Activated naive CD4-positive, alpha-beta T cell (primary cell): ENCODE measurements at places on chromosomes 3 and 15.

GRCh38 chr15:49083401-49084284, 37.4 kb upstream of the SECISBP2L start:
- no peak for DNase-seq

DNA sequence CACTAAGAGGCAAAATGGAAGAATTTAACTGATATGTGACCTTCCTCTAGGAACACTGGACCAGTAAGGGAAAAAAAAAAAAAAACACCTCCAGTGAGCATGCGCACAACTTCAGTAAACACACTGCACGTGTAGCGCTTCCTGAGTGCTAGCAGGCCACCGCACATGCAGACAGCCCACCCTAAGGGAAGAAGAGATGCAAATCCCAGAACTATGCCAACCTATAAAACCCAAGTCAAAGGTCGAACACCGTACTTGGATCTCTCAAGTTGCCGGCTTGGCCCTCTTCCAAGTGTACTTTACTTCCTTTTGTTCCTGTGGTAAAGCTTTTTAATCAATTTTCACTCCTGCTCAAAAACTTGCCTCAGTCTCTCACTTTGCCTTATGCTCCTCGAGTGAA, 64.5 kb upstream of the CADPS start:
- DNase-seq: no peak

DNA sequence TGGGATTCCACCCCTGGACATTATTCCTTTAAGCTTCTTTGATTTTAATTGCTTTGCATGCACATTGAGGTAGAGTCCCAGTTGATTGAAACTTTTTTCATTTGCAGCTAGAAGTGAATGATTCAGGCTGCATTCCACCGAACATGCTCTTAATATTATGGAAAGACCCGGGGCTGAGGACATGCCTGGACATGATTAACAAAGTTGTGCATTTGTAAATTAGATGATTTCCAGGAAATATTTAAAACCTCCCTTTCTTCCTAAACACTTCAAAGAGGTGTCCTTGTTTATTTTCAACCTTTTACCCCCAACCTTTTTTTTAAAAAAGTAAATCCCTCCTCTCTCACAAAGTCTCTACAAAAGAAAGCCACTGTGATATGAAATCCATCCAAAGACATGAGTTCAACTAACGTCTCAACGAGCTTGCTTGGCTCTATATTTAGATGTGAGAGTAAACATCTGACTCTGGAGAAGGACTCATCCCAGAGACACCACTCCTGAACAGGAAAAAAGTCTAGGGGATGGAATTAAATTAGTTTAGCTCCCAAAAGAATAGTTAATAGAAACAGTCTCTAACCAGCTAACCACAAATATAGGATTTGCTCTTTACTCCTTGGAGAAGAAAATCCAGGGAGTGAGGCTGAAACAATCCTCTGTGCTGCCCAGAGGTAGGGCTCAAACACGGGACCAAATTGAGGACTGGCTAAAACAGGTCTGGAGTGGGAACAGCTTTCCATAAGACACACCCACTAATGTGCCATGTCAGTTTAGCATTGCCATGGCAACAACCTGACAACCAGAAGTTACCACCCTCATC, 83.1 kb downstream of the XXYLT1 start:
- no peak for DNase-seq

- DNase-seq: no peak
Observed at GRCh38 chr3:126339466-126339865, 17.7 kb downstream of the KLF15 start.

GRCh38 chr3:131843174-131843573, 191.6 kb downstream of the CPNE4 start:
- DNase-seq: no peak

DNA sequence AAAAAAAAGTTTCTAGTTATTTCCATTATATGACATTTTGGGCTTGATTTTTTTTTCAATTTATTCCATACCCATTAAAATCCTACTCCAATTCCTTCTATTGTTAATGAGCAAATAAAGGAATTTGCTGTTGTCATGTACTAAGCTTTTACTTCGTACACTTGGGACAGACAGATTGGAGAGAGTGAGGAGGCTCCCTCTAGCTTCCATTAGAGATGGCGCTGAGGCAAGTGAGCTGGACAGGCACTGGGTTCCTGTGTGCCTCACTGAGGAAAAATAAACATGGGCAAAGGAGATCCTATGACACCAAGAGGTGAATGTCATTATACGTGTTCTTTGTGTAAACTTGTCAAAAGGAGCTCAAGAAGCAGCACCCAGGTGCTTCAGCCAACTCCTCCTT, 441.1 kb upstream of the MDFIC2 start:
- no peak for DNase-seq

- no peak for DNase-seq
Observed at GRCh38 chr15:68627476-68627875, 48.7 kb downstream of the CORO2B start.

DNA sequence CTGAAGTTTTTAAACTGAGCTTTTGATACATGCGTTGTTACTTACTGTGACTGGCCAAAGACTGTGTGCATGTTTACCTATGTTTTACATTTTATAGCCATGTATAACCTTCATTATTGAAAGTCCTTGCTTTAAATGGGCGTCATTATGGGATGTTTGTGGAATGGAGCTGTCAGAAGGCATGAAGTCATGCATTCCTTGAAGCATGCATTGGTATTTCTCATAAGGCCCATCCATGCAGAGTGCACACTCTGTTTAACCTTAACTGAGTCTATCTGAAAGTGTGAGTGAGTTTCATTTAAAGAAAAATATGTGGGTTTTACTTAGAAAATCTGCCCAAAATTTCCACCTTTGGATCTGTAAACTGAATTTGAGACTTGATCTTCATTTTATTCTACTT, 51.1 kb downstream of the PSMD6 start:
- DNase-seq: no peak

DNA sequence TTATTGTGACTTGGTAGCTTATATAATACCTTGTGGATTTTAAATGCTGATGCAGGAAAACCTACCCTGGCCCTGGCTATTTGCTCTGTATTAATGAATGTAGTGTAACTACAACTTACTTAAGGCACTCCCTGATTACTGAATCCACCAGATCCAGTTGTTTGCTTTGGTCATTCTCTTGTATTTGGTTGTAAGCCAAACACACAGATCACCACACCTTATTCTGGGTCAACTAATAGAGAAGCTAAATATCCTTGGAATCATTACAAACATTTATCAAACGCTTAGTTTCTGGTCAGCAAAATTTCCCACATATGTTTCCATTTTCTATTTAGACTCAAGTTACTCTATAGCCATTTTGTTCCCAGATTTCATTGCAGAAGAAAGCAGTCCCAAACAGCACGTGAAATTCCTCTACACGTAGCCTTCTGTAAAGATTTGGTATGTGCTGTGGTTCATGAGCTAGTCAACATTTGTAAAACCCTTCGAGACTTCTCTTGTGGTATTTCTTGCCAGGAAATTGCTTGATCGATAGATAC, 322.6 kb downstream of the MEX3B start:
- DNase-seq: no peak

DNA sequence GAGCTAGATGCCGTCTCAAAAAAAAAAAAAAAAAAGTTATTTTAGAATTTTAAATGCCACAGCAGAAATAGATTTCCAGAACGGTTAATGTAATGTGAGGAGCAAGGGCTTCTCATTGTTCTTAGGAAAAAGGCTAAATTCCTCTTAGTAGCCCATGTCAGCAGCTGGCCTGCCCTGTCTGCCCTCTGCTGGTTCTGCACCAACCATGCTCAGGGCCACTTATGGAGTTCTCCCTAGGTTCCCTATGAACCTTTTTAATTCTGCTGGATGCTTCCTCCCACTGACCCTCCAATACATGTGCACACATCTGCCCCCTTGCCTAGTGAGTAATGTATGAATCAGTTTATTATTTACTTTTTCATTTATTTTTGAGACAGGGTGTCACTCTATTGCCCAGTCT, 32.2 kb upstream of the DPPA4 start:
- DNase-seq: no peak

DNA sequence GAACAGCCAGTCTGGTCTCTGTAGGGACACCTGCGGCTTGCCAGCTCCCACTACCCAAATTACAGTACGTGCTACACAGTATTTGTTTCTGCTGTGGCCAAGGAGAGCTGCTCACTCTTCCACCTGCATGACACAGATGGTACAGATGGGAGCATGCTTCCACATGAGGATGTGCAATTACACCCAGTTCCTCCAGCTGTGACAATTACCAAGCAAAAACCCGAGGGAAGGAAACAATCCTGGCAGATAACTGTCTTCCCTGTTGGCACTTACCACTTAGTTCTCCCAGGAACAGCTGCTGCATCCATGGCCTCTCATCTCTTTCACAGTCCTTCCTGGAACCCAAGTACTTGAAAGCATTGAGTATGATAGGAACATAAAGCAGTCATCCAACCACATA, 34.4 kb downstream of the DET1 start:
- DNase-seq: no peak

- no peak for DNase-seq
Observed at GRCh38 chr3:15756505-15756904, 41.3 kb downstream of the ANKRD28 start.

DNA sequence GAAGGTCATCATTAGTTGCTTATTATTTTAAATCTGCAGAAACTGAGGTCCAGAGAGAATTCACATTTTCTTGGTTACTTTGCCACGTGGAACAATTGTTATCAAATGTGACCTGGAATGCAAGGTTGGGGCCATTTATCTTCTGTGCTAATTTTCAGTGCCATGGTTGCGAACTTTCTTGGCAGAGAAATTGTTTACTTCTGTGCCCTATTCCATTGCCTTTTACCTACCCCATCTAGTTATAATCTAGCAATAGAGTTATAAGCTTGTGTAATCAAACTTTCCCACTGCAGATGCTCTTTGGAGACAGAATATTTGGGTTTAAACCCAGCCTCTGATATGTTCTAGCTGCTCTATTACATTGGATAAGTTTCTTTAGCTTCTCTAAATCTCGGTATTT, 242.9 kb downstream of the LPP start:
- no peak for DNase-seq

DNA sequence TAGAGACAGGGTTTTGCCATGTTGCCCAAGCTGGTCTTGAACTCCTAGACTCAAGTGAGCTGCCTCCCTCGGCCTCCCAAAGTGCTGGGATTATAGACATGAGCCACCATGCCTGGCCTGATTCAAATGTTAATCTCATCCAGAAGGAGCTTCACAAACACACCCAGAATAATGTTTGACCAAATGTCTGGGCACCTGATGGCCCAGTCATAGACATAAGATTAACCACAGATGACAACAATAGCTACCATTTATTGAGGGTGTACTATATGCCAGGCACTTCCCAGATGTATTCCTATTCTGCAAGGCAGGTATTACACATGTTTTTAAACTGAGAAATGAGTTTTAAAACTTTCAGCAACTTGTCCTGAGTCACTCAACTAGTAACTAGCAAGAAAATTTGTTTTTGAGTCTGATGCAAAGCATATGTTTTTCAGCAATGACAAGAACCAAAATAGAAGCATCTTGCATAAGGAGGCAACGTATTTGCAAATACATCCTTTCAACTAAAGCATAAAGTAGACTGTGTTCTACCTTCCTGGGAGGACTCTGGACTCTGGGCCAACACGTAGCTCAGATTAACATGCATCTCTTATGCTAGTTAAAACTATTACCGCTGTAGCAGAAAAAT, 8.1 kb upstream of the SPG21 start:
- no peak for DNase-seq

DNA sequence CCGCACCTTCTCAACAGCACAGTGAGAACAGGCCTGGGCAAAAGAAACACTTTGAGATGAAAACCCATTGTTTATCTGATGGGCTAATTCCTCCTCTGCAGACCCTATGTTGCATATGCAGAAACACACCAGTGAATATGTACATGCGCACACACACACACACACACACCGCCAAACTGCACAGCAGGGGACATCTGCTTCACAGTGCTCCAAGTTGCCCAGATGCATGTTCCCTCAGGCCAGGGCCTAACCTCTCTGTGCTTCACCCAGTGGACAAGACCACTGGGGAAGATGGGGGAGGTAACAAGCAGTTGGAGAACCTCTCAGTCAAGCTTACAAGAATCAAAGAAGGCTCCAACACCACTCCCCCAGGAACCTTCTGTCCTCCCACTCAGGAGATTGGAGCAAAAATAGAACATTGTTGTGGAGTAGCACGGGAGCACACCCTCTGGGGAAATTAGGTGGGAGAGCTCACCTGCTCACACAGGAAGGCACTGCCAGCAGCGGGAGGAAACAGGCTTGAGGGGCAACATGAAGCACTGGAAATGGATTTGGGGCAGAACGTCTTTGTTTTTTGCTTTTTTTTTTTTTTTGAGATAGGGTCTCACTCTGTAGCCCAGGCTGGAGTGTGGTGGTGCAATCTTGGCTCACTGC, 13.0 kb downstream of the HCN4 start:
- no peak for DNase-seq

- no peak for DNase-seq
Observed at GRCh38 chr3:10370429-10370828, 49.5 kb upstream of the SEC13 start.

- no peak for DNase-seq
Observed at GRCh38 chr3:187955587-187955952, 198.4 kb upstream of the LPP start.

DNA sequence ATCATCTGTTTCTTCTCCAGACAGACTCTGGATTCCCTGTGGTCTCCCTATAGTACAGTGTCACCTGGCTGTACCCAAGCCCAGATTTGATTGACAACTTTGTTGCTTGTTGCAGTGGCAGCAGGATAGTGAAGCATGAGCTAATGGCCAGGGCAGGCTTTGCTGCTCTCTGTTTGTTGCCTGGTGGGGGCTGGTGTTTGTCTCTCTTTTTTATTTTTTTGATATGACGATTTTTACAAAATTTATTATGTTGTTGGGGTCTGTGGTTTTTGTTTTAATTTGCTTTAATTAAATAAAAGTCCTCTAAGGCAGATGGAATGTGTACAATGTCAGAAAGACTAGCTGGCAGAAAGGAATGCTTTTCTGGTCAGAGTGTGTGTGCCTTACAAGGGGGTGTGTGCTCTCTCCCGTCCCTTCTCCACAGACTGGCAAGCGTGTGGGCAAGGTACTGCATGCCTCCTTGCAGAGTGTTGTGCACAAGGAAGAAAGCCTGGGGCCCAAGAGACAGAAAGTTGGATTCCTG, 15.2 kb upstream of the CLEC3B start:
- DNase-seq: no peak

GRCh38 chr3:30550246-30550645, 56.2 kb upstream of the TGFBR2 start:
- no peak for DNase-seq

DNA sequence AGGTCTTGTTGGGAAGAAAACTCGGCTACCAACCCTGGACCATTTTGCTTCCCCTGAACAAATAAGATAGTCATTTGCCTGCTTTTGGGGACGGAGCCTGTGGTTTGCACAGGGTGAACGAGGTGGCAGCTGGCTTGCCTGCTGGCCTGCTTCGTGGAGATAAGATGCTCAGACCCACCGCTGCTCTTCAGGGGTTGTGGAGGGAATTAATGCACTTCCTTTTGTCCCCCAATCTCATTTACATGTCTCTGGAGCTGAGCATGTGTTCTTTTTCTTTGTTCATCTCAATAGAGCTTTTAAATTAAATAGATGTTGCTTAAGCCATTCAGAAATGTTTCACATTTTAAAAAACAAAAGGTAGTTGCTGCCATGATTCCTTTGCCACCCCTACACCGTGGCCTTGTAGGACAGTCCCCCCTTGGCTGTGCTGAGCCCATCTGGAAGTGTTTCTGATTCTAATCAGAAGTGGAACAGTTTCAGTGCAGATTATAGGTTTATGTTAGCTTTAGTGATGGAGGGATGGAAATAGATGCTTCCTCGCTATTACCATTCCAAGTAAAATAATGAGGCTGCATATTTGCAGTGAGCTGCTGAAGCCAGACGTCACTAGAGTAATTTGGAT, 25.6 kb downstream of the APBA2 start:
- no peak for DNase-seq
